ENCODE measurements at places on chromosomes 1 and 21.

DNA sequence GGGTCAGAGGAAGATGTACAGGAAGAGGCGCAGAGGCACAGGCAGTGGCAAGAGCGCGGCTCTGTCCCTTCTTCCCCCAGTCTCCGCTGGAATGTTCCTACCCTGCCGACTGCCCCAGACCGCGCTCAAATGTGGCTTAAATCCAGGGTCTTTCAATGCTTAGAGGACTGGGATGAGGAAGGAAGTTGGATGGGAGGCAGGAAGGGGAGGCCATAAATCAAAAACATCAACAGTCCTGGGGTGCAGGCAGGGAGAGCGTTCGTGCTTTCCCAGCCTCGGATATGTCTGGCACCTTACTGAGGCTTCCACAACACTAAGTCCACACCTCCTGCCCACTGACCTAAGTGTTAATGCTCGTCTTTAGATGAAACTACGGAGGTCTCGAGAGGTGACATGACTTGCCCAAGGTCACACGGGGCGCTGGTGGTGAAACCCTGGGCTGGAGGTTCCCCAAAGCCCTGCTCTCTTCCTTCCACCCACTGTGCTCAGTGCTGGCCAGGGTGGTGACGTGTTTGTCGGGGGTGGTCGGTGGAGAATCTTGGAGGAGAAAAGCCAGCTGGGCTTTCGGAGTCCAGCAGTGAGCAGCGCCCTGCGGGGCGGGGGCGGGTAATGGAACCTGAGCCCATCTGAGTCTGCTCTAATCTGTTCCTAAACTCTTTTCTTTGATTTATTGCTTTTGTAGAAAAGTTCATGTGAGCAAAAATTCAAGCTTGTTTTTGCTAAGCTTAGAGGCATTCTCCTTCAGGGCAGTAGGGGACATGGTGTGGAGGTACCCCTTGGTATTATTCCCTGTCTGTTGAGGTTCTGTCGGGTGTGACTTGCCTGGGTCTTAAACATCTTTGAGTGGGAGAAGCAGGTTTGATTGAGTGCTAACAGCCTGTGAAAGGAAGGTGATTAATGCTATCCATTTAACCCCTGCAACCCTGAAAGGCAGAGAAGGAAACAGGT lies 708 bp downstream of the CDA start:
- DNase-seq, result peak; percentile 93

DNA sequence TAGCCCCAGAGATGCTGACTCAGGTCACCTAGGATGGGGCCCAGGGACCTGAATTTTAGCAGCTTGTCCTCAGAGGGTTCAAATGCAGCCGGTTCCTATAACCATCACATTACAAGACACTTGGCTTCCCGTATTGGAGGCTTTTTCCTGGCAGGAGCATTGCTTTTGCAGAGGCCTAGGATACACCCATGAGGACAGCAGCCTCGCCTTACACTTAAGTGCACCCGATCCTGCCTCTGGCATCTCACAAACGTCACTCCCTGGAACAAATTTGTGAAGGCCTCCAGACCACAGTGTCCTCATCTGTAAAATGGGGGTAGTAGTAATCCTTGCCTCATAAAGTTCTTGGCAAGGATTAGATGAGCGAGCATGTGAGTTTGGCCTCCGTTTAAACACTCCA lies 130.0 kb downstream of the KAZN start:
- DNase-seq, result no peak

DNA sequence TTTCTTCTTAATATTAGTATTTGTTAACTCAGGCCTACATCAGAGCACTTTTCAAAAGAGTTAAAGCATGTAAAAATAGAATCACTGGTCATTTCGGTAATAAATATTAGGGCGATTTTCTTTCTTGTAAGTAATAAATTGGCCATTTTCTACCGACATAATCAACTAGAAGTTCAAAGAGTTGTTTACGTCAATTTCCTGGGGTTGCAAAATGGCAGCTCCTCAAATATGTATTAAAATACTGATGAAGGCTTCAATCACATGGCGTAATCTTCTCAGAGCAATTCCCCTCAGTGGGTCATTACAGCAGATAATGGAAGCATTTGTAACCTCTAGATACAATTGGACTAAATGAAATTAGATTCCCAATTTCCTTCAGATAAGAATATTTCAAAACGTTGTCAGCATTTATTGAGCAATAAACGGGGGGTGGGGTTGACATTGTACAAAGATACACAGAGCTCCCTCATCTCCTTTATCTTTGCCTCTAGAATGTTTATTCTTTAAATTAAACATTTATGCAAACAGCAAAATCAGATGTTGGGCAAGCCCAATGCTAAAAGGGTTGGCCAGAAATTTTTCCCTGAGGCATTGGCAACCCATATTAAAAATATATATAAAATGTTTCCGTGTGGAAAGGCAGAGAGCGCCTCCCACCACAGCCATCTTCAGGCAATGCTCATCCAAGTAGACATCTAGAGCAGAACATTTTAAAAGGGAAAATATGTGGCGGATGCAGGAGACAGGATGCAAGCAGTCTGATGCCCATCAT lies 240.6 kb downstream of the NCAM2 start:
- no peak for DNase-seq

- no peak for DNase-seq
These were observed 394.8 kb downstream of the USP25 start for GRCh38 chr21:16124378-16125138.

- peak; percentile 65 for DNase-seq
These were observed 224.9 kb upstream of the JUN start for GRCh38 chr1:59008599-59009347.
